ENCODE measurements at places on chromosomes 16 and 17.

- no peak for DNase-seq
Observed at GRCh38 chr16:73062743-73063733, 15.1 kb upstream of the ZFHX3 start.

- no peak for DNase-seq
Observed at GRCh38 chr17:36459601-36460000, 26.9 kb upstream of the ZNHIT3 start.

DNA sequence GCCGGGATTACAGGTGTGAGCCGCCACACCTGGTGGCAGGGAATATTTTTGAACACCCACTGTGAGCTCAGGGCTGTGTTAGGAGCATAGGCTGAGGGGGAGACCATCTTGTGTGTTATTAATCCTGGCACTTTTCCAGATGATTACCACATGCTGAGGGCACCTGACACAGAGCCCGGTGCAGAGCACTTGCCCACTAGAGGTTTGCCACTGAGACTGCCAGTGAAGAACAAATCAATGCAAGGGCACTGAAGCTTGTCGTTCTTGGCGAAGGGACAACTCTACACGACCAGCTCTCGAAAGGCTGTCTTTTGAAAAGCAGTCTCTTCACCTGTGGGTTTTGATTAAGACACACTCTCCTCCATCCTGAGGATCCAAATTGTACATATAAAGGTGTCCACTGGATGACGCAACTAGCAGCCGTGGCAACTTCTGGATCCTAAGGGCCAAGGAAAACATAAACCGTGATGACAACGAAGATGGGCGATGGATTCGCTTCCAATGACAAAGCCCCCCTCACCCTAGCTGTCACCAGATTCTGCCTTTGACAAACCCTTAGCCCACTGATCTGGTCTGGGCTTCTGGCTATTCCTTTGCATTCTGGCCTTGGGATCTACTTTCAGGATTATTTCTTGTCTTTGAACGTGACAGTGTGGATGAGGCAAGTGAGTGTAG, 28.7 kb downstream of the WIPI1 start:
- no peak for DNase-seq

- no peak for DNase-seq
Observed at GRCh38 chr17:45993962-45994627, 5.0 kb upstream of the STH start.

DNA sequence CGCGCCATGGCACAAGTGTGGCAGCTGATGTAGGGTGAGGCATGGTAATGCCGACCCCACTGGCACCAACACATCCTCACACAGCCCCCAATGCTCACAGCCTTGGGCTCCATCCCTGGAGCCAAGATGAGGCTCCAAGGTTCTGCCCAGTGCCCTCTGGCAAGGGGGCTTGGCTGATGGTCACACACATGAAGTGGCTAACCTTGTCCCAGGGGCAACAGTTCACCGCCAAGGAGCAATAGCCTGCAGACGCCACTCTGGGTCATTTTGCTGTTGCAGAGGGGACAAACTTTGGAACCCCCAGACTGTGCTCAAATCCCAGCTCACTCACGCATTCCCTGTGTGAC, 26.8 kb downstream of the TNFRSF13B start:
- DNase-seq, result no peak

DNA sequence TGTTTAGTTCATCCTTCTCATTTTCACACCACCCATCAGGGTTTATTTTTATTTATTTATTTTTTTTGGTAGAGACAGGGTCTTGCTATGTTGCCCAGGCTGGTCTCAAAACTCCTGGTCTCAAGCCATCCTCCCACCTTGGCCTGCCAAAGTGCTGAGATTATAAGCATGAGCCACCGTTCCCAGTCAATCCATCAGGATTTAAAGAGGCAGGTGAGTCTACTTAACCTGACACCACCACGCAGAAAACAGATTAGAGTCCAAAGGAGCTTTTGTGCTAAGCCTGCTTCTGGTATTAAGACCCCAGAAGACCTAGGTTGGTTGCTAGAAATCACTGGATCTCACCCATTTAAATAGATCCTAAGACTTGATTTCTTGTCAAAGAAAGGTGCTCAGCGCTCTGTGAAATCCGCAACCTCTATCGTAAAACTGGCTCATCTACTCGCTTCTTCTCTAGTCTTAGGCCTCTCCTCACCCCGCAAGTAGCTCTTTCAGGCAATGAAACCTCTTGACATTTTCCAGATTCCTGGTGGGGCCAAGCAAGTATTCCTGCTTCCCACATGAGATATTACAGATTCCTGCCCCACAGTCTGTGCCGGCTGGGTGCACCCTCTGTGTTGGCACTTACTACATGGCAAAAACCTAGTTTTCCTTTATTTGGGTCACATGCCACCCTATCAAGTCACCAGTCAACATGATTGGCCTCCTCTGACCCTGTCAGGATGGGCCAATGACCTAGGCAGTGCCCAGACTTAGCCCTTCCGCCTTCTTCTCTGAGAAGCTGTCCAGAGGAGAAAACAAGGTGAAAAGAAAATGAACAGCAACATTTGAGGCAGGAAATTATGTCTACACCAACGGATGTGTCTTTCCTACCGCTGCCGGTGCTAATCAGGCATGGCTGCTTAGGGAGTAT, 9.0 kb downstream of the PITPNA start:
- DNase-seq, result no peak

GRCh38 chr17:77882481-77883212, 75.9 kb upstream of the TNRC6C start:
- peak; percentile 86 for DNase-seq

DNA sequence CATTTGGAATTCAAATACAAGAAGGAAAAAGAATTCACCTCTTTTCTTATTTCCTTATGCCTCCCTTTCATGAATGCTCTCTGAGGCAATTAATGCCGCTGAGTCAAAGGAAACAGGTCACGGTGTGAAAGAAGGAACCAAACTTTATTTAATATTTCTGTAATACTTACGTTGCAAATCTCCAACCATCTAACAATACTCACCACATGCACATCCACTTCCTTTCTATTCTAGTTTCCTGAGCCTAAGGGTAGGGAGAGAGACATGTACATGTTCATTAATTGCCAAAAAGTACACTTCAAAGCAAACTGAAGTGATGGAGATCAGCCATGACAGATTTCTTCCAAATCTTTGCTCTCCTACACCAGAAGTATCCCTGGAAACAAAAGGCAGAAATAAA, 47.9 kb upstream of the HLF start:
- DNase-seq, result no peak

- DNase-seq, result peak; percentile 63
Observed at GRCh38 chr17:49260011-49260816, 29.6 kb upstream of the PHOSPHO1 start.

DNA sequence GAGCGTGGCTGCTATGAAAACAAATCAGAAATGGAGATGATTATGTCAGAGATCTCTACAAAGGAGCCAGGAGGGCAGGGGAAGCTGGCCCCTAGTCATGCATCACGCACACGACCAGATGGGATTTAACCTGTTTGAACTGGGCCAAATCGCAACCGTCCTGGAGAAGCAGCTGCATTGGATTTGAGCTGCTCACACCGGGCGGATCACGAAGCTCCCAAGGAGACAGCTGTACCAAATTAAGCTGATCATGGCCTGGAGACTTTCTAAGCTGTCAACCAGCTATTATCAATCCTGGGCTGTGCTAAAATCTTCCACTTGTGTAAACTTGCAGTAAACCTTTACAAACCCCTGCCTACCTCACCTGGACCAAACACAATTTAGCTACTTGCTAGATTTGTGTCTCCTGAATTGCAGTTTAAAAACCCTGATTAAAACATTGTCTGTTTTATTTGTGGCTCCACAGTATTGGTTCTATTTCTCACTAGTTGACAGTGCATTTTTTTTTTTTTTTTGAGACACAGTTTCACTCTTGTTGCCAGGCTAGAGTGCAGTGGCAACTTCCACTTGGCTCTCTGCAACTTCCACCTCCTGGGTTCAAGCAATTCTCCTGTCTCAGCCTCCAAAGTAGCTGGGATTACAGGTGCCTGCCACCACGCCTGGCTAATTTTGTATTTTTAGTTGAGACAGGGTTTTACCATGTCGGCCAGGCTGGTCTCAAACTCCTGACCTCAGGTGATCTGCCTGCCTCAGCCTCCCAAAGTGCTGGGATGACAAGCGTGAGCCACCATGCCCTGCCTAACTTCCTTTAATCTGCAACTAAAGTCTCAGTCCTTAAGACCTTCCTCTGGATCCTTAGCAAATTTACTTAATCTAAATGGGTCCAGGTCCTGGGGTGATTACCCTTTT, 98.3 kb upstream of the GRIN2A start:
- DNase-seq, result no peak

DNA sequence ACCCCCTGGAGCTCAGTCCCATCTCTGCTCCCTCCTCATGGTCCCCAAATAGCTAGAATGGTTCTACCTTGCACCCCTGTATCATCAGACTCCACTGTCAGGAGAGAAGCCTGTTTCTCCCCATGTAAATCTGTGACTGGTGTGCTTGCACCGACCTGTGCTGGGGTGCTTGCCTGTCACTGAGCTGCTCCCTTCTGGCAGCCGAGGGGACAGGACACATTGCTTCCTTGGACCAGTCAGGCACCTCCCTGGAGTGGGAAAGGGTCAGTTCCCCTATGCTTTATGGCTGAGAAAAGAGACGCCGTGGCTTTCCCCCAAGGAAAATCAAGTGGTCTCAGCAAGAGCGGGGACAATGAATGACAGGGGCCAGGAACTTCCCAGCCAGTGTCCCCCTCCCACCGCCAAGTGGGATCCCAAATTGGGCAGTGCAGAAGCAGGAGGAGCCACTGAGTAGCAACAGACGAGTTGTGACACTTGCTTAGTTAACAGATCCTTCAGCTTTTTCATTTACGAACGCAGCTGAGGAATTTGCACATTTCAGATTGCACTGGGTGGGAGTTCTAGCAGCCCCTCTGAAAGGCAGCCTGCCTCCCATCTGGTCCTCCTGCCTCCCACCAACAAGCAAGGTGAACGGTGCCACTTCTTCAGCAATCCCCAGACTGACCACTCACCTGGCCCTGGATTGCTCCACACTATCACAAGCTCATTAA, 156.4 kb downstream of the KATNIP start:
- no peak for DNase-seq

DNA sequence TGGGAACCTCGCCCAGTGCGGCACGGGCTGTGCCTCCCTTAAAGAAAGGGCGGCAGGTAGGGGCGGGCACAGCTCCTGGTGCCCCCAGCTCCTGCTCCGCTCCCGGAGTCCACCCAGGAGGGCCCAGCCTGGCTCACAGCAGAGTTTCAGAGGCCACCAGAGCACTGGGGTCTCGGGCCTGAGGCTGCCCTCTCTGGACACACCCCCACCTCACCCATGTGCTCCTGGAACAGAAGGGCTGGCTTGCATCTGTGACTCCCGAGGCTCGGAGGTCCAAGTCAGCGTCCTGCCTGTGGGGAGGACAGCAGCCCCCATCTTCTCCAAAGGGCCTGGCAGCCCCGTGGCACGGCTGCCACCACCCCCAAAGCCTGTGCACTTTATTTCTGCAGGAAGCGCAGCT, 62.7 kb downstream of the RBFOX3 start:
- DNase-seq, result no peak

DNA sequence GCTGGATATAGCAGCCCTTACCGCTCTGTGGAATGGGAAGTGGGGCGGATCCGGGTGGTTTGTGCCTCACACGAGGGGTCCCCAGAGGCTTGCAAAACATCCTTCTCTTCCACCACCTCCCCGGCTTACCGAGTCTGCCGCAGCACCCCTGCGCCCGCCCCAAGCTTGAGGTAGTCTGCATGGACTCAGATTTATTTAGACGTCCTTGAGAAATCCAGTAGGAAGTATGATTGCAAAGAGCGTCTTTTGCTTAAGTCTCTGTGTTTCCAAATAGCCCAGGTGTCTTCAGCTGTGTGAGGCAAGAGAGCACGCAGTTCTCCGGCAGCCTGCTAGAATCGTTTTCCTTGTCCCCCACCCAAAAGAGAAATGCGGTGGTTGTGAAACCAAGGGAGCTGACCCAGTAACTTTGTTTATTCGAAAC, 2.4 kb downstream of the KIAA0513 start:
- DNase-seq, result no peak

- DNase-seq, result peak; percentile 48
Observed at GRCh38 chr17:38428112-38428642, at the start of gene ARHGAP23. Gene ARHGAP23 (plus strand): TSS chr17:38428464. CDS start chr17:38428486, 22 bp downstream.

DNA sequence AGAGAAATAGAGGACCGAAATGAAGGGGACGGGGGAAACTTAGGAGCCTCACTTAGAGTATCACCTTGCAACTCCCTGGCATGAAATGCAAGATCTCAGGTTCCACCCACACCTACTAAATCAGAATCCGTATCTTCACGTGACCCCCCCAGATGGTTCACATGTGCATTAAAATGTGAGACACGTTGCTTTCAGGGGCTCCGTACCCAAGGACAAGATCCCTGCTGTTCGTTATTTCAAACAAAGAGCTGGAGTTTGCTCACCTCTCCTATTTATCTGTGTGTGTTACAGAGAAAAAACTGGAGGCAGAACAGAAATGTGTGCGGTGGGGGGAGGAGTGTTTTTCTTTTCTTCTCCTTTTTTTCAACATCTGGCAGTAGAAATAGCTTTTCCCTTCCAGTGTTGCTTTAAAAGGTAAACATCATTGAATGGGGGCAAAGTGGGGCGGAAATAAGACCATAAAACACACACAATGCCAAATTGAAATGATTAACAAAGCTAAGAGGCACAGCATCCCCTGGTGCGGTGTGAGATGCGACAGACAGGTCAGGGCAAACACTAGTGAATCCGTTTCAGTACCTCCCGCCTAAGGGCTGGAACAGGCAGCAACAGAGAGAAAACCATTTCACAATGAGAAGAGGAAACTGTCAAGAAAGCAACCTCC, 145.4 kb downstream of the SOX9 start:
- no peak for DNase-seq

DNA sequence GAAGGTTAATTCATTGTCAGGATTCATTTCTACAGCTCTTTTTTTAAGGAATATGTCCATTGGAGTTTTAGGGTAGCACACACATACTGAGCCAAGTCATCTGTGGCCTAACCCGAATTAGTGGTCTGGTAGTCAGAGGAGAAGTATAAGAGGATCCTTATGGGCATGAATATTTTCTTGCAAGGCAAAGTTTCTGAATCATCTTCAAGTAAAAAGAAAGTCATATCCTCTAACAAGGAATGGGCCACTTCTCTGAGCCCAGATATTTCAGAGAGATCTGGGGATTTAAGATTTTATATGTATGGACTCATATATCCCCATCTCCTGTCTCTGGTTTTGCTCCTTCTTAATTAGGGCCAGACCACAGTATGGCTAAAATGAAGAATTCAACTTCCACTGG, 99.2 kb upstream of the CDH8 start:
- no peak for DNase-seq

- DNase-seq, result no peak
Observed at GRCh38 chr16:29802416-29802935, 3.9 kb upstream of the MAZ start.

DNA sequence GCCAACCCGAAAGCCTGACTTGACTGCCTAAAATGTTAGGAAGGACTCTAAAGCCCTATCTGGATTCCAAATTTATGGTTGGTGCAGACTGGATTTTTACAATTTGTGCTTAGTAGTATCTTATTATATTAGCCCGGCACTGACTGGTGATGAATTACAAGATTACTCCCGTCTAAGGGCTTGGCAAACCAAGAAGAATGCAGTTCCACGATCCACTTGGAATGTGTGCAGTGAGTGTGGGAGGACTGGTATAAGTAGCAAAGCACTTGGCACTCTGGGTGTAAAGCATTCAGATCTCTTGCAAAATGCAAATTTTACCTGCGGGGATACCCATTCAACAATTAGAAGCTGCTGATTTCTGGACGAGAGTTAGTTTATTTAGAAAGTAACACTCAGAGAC, 539.4 kb downstream of the MAF start:
- DNase-seq, result no peak

- peak; percentile 63 for DNase-seq
Observed at GRCh38 chr16:16025214-16025968, 76.0 kb downstream of the ABCC1 start.
